Activated CD8-positive, alpha-beta T cell treated with anti-CD3 and anti-CD28 coated beads for 36 hours (primary cell): ENCODE measurements at places on chromosomes 5 and 9. TPM values are rescaled to one million over a fixed set of nuclear protein-coding genes. Genes with fewer than 3 reads are reported as not detected.

DNA sequence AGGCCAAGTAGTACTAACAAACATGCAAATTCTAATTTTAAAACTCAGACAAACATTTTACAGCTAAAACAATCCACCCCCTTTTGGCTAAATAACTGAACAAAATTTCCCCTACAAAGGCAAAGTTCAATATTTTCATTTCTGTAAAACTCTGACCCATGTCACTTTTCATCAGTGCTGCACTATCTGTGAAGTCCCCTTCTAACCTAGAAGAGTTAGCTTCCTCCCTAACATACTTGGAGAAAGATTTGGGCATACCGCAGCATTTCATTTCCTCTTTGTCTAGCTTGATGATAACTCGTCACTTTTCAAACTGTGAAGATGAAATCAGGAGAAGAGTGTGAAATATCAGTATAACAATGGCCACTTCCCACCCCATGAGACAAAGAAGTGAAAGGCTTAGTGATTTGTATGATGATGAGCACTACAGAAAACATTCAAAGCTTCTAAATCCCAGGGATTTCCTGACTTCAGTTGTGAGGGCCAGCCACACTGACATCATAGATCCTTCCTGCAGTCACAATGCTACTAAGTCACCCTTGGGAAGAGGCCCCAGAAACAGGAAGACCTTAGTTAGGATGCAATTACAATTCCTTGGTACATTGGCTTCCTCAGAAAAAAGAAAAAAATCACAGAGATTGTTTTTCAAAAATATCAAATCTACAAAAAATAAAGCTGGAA, at the start of gene FAM81B:
Gene FAM81B, plus strand, starts transcription at position 555 of the 681 bp plus-strand sequence. Its CDS starts 24 bp downstream, at position 579.
- H3K27ac ChIP-seq = no peak within 1 kb of the TSS
- peaks cover 10% of the 10 kb centered on the region for H3K27me3 ChIP-seq
- H3K36me3 ChIP-seq = no peaks in the 10 kb centered on the region
- H3K4me1 ChIP-seq = no peaks in the 10 kb centered on the region
- H3K4me3 ChIP-seq = no peak within 1 kb of the TSS

Gene RAPGEF6
- 34.1 TPM for total RNA-seq

Gene SPINK7
- not detected for total RNA-seq

GRCh38 chr5:111348661-111349329, 124.6 kb downstream of the CAMK4 start:
- no peak overlapping the region for H3K4me3 ChIP-seq
- no peaks in the 10 kb centered on the region for H3K27me3 ChIP-seq
- peaks cover 51% of the 10 kb centered on the region for H3K4me1 ChIP-seq
- H3K36me3 ChIP-seq = peaks cover 42% of the 10 kb centered on the region
- no peak for DNase-seq

DNA sequence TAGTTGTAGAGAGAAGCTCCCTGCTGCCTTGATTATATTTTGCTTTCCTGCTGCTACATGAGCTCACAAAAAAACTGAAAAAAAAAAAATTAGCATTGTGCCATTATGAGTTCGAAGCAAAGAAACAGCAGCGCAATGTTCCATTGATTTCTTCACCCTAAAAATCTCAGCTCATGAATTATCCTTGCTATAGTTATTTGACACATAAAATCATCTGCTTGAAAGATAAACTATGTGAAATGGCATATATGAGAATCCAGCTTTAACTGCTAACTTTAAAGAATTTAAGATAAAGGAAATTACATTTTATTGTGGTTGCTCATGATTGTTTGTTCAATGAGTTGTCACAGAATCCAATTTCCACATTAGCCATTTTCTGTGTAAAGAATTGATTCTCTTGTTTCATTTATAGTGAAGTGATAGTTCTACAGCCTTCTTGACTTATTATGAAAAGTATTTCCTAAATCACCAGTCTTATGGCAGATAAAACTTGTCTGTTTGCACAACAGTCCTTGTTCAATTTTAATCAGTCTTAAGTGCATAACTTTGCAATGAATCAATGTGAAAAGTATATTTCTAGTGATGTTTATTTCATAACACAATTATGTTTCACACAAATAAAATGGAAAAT, 1275.0 kb upstream of the CDH9 start:
- H3K27me3 ChIP-seq = no peaks in the 10 kb centered on the region
- H3K4me1 ChIP-seq = no peaks in the 10 kb centered on the region
- no peak for DNase-seq
- no peak overlapping the region for H3K27ac ChIP-seq
- H3K4me3 ChIP-seq = no peak overlapping the region

- DNase-seq = no peak
- peaks cover 2% of the 10 kb centered on the region for H3K4me1 ChIP-seq
- H3K4me3 ChIP-seq = no peak overlapping the region
- no peaks in the 10 kb centered on the region for H3K27me3 ChIP-seq
Observed at GRCh38 chr9:127058011-127058644, 64.3 kb downstream of the ANGPTL2 start.

DNA sequence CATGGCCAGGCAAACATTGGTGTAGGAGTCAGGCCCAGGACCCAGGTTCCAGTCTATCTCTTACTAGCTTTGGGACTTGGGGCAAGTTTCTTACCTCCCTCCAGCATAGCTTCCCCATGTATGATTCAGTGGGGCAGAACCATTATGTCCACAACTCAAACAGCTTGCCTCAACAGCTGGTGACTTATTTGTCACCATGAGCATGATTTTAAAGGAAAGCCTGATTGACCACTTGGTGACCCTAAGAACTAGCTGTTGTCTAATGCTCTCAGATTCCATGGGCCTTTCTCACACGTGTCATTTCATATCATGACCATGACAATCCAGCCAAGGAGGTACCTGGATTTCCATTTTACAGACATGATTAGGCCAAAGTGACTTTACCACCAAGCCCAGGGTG, 126.4 kb downstream of the TTLL11 start:
- H3K36me3 ChIP-seq = peaks cover 3% of the 10 kb centered on the region
- H3K27ac ChIP-seq = no peak overlapping the region
- H3K4me3 ChIP-seq = no peak overlapping the region
- H3K4me1 ChIP-seq = no peaks in the 10 kb centered on the region
- DNase-seq = no peak

DNA sequence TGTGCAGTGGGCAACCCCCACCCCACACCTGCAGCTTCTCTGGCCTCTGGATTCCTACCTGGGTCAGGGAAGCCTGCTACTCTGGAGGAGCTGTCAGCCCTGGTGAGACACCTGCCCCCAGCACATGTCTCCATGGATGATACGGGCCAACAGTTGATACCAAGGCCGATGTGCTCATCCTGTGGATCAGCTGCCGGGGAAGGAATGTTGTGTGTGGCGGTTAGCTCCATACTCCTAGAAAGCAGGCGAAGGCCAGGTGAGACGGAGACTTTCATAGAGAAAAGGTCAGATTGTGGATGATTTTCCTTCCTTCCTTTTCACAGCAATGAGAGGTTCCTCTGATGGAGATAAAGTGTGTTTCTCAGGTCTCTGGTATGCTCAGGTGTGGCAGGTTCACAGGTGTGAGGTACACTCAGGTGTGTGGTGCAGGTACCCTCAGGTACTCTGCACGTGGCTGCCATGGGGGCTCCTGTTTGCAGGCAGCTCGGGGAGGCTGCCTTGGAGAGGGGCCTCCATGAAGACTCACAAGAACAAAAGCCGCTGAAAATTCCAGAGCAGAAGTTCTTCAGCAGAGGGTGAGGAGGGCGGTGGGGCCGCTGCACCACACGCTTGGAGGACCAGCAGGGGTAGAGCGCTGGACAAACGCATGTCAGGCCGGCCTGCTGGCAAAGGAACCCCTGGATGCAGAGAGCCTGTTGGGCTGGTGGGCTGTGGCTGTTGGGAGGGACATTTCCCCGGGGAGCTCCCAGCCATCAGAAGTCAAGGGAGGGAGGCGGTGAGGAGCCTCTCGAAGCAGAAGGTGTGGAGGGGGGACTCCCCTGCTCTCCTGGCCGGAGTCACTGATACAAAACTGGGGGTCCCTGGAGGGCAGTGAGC, 5.1 kb upstream of the AHRR start:
- DNase-seq = peak; percentile 8
- peaks cover 17% of the 10 kb centered on the region for H3K4me1 ChIP-seq
- H3K36me3 ChIP-seq = peaks cover 2% of the 10 kb centered on the region
- no peak overlapping the region for H3K4me3 ChIP-seq
- peaks cover 17% of the 10 kb centered on the region for H3K27me3 ChIP-seq

Gene PPP2R2B
- total RNA-seq = 0.65 TPM

Gene CCNO
- not detected for total RNA-seq

GRCh38 chr5:135508496-135509005, 27.2 kb downstream of the NEUROG1 start:
- H3K27ac ChIP-seq = no peak overlapping the region
- H3K4me1 ChIP-seq = peaks cover 6% of the 10 kb centered on the region
- DNase-seq = no peak
- no peaks in the 10 kb centered on the region for H3K36me3 ChIP-seq
- H3K4me3 ChIP-seq = no peak overlapping the region

- no peak overlapping the region for H3K27ac ChIP-seq
- H3K4me3 ChIP-seq = no peak overlapping the region
- H3K36me3 ChIP-seq = no peaks in the 10 kb centered on the region
- peaks cover 1% of the 10 kb centered on the region for H3K27me3 ChIP-seq
Observed at GRCh38 chr5:851553-851952, 767 bp upstream of the ZDHHC11 start.

DNA sequence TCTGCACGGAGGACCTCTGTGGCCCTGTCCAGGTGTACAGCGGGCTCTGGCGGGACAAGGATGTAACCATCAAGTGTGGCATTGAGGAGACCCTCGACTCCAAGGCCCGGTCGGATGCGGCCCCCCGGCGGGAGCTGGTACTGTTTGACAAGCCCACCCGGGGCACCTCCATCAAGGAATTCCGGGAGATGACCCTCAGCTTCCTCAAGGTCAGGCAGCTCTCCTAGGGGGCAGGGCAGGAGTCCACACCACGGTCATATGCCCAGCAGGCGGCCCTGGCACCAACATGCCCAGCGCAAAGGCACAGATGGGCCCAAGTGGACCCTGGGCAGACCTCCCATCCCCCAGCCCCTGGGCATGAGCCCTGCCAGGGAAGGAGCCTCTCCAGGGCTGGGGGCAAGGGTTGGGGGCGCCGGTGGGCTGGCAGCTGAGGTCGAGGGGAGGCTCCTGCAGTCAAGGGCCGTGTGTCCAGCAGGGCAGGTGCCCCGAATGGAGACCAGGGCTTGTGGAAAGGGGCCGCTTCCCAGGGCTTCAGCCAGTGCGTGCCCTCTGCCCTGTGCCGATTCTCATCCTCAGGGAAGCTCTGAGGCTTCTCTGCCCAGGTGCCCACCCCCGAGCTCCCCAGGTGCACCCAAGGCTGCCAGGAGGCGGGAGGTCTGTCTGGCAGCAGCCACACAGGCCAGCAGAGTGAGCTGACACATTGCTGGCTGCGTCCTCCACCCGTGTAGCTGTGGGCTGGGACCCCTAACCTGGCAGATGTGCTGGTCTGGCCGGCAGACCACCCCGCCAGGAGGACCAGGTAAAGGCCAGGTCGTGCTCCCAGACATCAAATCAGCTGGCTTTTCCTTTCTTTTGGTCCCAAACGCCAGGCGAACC, 10.0 kb downstream of the DIPK1B start:
- DNase-seq = no peak
- H3K27ac ChIP-seq = no peak overlapping the region
- no peak overlapping the region for H3K4me3 ChIP-seq

GRCh38 chr5:89869346-89869745, 540.2 kb downstream of the CETN3 start:
- H3K36me3 ChIP-seq = no peaks in the 10 kb centered on the region
- DNase-seq = no peak
- H3K4me1 ChIP-seq = no peaks in the 10 kb centered on the region
- no peaks in the 10 kb centered on the region for H3K27me3 ChIP-seq
- H3K4me3 ChIP-seq = no peak overlapping the region

DNA sequence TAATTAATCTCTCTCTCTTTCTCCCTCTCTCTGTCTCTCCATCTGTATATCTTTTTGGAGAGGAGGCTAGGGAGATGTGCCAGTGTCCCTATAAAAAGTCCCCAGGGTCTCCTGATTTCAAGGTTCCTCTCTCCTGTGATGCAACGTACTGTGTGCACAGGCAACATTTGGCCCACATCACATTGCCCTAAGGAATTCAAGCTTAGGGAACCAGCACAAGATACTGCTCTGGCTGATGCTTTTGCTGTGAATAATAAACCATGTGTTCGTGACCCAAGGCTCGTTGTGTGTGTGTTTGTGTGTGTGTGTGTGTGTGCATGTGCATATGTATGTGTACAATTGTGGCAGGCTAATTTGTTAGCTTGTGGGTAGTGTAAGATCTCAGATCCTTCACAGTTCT, 9.7 kb downstream of the SPATA9 start:
- peaks cover 2% of the 10 kb centered on the region for H3K27me3 ChIP-seq
- DNase-seq = no peak
- H3K4me3 ChIP-seq = no peak overlapping the region
- no peaks in the 10 kb centered on the region for H3K4me1 ChIP-seq
- H3K27ac ChIP-seq = no peak overlapping the region

GRCh38 chr5:40909723-40910122, 426 bp downstream of the C7 start:
- H3K27ac ChIP-seq = no peak overlapping the region
- no peak for DNase-seq
- peaks cover 17% of the 10 kb centered on the region for H3K27me3 ChIP-seq
- no peaks in the 10 kb centered on the region for H3K4me1 ChIP-seq

DNA sequence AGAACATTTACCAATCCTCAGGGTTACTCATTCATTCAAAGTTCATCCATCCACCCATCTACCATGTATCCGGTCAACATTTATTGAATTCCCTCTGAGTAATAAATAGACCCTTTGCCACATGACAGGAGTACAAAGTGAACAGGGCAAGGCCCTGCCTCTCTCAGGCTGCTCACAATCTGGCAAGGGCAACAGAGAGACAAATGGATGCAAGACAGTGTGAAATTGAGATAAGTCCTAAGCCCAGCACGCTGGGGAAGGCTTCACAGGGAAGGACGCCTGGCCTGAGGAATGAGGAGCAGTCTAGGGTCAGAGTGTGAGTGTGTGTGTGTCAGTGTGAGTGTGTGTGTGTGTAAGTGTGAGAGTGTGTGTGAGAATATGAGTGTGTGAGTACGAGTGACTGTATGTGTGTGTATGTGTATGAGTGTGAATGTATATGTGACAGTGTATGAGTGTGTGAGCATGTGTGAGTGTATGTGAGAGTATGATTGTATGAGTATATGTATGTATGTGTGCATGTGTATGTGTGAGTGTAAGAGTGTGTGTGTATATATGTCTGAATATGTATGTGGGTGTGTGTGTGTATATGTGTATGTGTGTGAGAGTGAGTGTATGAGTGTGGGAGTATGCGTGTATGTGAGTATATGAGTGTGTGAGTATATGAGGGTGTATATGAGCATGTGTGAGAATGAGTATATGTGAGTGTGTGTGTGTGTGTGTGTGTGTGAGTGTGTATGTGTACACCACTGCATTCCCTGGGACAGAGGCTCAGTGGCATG, 145.6 kb downstream of the FSTL4 start:
- H3K4me1 ChIP-seq = no peaks in the 10 kb centered on the region
- H3K27me3 ChIP-seq = no peaks in the 10 kb centered on the region
- DNase-seq = no peak
- H3K4me3 ChIP-seq = no peak overlapping the region
- H3K36me3 ChIP-seq = no peaks in the 10 kb centered on the region

DNA sequence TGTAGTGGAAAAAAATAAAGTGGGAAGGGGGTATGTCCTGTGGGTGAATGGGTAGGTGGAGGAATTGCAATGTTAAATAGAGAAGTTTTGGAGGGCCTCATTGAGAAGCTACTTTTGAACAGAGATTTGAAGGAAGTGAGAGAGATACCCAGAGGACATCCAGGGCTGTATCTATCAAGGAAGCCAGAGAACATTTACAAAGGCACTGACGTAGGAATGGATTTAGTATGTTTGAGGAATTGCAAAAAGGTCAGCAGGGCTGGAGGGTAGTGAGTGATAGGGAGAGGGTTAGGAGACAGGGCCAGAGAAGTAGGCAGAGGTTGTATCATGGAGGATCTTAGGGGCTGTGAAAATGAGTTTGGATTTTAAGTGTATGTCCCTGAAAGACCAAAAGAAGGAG, 13.9 kb downstream of the PTTG1 start:
- peaks cover 31% of the 10 kb centered on the region for H3K4me1 ChIP-seq
- H3K36me3 ChIP-seq = no peaks in the 10 kb centered on the region
- H3K27ac ChIP-seq = no peak overlapping the region
- H3K27me3 ChIP-seq = peaks cover 5% of the 10 kb centered on the region
- DNase-seq = no peak
